Tibial nerve (tissue), 4 donors: ENCODE measurements at places on chromosomes 5 and 9.

GRCh38 chr9:95740217-95741004, 135.1 kb upstream of the ERCC6L2 start:
- no peak for DNase-seq

DNA sequence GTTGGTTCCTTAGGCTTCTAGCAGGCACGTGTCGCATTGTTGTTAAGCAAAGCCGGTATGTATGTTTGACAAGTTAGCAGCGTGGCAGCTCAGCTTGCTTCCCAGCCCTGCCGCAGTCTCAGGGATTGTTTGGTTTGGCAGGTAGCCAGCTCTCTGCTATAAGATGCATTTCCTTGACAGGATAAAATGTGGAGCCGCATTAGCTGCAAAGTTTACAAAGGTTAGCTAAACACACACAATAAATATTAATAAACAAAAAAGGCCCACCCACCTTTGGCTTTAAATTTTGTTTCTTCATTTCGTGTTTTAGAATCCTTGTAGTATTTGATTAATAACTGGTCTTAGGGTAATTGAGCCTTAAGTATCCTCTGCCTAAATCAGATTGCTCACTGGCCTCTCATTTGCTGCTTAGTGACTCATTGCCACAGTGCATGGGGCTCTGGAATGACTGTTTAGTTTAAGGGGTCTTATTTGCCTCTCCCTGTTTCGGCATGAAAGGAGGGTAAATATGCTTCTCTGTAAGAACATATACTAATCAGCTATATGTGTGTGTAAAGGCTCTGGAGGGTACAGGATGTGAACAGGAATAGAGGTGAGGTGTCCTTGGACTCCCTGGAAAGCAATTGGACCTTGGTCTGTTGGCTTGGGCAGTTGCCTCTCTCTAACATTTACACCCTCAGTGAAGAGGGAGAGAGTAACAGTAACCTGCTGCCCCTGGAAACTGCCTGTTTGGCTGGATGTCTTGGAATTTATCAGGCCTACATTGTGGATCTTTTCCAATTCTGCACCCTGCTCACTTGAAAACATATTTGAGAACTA, 122.0 kb downstream of the GDNF start:
- DNase-seq = no peak

- no peak for DNase-seq
Observed at GRCh38 chr9:5509573-5509972, 758 bp upstream of the PDCD1LG2 start.

- DNase-seq = no peak
Observed at GRCh38 chr9:101620452-101620851, 25.7 kb upstream of the PPP3R2 start.

- DNase-seq = no peak
Observed at GRCh38 chr5:157575381-157576020, at the start of gene ADAM19. TSS of gene ADAM19 (minus strand) at chr5:157575775. CDS start at chr5:157575696, 79 bp downstream.
